Stimulated activated CD4-positive, alpha-beta T cell treated with anti-CD3 and anti-CD28 coated beads, Interleukin-1b, Interleukin-23, amount 100 ng/mL, for 4 hours (primary cell): ENCODE measurements at places on chromosomes 11 and 22.

DNA sequence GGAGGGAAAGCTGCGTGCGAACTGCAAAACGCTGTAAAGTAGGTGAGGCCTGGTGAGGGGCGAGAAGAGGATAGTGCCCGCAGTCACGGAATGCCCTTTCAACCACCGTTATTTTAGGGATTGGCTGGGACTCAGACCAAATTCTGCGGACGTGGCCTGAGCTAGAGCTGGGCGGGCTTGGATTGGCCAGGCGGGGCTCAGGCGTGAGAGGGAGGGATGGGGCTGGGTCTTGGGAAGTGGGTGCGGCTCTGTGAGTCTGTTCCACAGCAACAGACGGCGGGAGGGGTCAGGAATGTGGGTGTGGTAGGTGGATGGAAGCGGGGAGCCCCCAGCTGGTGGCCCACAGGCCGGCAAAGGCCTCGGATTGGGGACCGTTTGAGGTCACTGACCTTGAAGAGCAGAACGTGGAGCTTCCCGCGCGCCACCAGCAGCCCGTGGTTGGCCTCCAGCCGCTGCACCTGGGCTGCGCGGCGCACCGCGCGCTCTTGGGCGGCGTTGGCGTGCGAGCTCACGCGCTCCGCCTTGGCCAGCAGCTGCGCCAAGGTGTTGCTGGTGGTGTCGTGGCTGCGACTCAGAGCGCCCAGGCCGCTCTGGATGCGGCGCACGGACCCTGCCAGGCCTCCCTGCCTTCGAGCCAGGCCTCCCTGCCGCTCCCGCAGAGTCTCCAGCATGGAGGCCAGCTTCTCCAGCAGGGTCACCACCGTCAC lies 444 bp downstream of the CAVIN3 start:
- no peak for DNase-seq

GRCh38 chr11:19687392-19687791 lies 25.2 kb upstream of the NAV2 start:
- DNase-seq, result no peak

- no peak for DNase-seq
Observed at GRCh38 chr22:48239461-48240147, 1477.2 kb downstream of the TBC1D22A start.

- no peak for DNase-seq
Observed at GRCh38 chr11:15754221-15754620, 602.1 kb downstream of the SOX6 start.

- no peak for DNase-seq
Observed at GRCh38 chr11:44029977-44030911, 17.5 kb upstream of the ACCSL start.

GRCh38 chr11:69348414-69349235 lies 54.7 kb downstream of the MYEOV start:
- no peak for DNase-seq

GRCh38 chr11:26717771-26718170 lies 4.1 kb downstream of the SLC5A12 start:
- no peak for DNase-seq

- no peak for DNase-seq
Observed at GRCh38 chr11:111707039-111707690, 59.0 kb downstream of the PPP2R1B start.

- DNase-seq, result no peak
Observed at GRCh38 chr11:9953994-9954626, 290.2 kb downstream of the SWAP70 start.

DNA sequence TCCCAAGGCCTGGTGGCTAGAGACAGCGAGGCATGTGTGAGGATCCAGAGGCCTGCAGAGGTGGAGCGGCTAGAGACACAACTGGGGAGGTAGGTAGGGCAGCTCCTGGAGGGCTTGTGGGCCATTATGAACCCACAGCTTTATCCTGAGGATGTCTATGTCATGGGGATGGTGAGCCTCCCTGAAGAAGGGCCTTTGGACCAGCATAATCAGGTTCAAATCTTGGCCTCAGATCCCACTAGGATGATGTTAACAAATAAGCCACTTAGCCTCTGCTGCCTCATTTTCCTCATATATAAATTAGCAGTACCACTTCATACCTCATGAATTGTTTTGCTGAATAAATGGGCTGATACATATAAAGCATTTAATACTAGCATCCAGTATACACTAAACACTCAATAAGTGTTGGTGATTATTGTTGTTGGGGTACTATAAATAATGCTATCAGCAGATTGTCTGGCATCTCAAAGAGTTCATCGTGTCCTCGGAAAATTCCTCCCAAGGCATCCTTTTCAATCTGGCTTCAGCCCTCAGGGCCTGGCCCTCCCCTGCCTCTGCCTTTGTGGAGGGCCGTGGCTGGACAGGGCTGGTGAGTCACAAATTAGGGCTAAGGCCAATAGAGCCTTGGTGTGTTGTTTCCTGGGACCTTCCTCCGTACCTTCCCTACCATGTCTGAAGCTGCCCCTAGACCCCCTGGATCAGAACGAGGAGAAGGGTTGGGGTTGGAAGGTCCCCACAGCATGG lies 30.9 kb upstream of the LRRC32 start:
- no peak for DNase-seq

DNA sequence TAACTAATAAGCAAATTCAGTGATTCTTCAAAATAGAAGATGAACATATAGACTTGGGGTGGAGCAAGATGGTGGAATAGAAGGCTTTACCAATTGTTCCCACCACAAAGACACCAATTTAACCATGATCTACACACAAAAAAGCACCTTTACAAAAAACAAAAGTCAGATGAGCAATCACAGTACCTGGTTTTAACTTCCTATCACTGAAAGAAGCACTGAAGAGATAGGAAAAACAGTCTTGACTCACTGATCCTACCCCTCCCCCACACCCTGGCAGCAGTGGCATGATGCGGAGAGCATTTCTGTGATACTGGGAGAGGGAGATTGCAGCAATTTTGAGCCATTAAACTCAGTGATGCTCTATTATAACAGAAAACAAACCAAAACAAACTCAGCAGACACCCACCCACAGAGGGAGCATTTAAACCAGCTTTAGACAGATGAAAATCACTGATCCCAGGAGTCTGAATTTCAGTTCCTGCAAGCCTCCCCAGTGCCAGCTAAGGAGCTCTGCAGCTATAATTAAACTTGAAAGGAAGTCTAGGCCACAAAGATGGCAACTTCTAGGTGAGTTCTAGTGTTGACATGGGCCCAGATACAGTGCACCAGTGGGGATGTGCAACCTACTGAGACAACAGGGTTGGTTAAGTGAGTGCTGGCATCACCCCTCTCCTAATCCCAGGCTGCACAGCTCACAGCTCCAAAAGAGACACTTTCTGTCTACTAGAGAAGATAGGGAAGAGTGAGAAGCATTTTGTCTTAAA lies 161.8 kb upstream of the GRIA4 start:
- no peak for DNase-seq

DNA sequence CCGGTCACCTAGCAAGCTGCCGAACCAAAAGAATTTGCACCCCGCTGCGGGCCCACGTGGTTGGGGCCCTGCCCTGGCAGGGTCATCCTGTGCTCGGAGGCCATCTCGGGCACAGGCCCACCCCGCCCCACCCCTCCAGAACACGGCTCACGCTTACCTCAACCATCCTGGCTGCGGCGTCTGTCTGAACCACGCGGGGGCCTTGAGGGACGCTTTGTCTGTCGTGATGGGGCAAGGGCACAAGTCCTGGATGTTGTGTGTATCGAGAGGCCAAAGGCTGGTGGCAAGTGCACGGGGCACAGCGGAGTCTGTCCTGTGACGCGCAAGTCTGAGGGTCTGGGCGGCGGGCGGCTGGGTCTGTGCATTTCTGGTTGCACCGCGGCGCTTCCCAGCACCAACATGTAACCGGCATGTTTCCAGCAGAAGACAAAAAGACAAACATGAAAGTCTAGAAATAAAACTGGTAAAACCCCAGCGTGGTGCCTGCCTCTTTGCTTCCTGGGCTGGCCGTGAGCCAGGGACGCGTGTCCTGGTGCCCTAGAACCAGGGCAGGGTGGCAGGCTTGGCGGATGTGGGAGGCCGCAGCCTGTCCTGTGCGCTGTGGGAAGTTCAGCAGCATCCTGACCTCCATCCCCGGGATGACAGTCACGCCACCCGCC lies 13.2 kb downstream of the CCND1 start:
- no peak for DNase-seq

DNA sequence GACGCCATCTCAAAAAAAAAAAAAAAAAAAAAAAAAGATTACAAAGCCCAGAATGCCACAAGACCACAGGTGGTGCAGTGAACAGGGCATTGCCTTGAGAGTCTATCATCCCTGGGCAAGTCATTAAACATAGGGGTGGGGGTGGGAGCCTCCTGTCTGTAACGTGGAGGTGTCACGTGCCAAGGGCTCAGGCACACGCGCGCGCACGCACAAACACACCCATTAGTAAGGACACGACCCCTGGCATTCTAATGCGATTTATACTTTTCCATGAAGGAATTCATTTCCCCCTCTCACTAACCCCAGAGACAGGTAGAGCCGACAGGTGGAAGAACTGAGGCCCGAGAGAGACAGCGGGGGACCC lies 5.8 kb upstream of the GCAT start:
- no peak for DNase-seq

DNA sequence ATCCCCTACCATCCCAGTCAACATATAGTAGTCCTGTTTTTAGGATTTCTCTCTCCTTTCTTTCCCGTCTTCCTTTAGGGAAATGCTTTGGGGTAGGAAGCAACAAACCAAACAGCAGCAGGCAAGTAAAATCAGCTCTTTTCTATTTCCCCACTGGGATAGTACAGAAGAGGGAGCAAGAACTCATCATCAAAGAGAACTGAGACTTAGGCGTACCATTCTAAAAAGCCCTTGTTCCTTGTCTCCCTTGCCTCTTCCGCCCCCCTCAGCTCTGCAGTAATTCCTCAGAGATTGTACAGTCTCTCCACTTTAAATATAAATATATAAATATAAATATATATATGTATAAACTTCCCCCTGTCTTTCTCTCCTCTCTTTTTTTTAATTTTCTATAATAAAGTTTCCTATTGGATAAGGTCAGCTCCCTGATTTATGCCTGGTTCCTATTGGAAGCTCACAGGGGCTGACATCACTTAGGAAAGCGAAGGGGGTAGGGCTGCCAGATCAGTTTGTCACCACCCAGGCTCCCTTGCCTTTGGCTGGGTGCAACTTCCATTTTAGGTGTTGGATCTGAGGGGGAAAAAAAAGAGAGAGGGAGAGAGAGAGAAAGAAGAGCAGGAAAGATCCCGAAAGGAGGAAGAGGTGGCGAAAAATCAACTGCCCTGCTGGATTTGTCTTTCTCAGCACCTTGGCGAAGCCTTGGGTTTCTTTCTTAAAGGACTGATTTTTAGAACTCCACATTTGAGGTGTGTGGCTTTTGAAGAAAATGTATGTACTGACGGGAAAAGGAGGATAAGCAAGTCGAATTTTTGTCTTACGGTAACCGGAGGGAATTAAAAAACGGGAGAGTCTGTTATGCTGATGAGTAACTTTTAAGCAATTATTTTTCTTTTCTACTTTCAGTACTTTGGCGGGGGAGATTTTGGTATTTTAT lies at the start of gene CTNND1:
Gene CTNND1 (plus strand): TSS at position 502 of the 934 bp plus-strand sequence. CDS start 29,677 bp downstream, outside the sequence.
- no peak for DNase-seq

DNA sequence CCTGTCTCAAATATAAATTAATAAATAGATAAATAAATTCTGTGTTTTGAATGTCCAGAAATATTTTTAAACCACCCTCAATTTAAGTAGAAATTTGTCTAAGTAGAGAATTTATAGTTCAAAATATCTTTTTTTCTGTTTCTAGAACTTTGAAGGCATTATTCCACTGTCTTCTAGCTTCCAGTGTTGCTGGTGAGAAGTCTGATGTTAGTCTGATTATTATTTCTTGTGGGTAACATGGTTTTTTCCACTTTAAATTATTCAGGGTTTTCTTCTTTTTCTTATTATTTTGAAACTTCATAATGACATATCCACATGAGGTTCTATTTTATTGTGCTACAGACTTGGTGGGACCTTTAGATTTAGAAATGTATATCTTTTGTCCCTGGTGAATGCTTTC lies 46.4 kb upstream of the HEPHL1 start:
- no peak for DNase-seq

- no peak for DNase-seq
Observed at GRCh38 chr11:1522081-1522424, 35.5 kb upstream of the MOB2 start.

- DNase-seq, result no peak
Observed at GRCh38 chr11:20912922-20913512, 243.6 kb downstream of the NELL1 start.

DNA sequence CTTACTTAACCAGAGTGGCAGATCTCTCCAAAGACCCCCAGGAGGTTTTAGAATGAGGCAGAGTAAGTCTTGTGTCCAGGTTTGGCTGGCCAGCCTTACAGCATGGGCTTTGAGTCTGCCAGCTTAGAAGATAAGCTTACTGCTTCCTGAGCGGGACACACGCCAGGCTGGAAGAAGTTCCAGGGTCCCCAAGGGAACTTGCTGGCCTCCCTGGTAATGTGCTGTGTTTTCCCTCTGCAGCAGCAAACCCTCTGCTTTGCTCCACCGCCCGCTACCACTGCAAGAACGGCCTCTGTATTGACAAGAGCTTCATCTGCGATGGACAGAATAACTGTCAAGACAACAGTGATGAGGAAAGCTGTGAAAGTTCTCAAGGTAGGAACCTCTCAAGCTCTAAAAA lies 154.2 kb downstream of the LDLRAD3 start:
- no peak for DNase-seq

DNA sequence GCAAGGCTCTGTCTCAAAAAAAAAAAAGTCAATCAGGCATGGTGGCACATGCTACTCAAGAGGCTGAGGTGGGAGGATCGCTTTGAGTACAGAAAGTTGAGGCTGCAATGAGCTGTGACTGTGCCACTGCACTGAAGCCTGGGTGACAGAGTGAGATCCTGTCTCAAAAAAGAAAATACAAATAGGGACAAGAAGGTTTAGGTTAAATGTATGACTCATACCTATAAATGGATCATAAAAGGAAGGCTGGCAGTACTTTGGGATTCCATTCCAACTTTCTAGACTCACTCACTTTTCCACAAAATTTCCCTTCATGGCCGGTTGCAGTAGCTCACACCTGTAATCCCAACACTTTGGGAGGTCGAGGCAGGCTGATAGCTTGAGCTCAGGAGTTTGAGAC lies 25.6 kb upstream of the OSBP start:
- DNase-seq, result no peak

- peak; percentile 26 for DNase-seq
Observed at GRCh38 chr11:124961972-124962609, 8.1 kb downstream of the CCDC15 start.

- DNase-seq, result no peak
Observed at GRCh38 chr11:102357116-102357515, 10.1 kb downstream of the BIRC2 start.

- DNase-seq, result no peak
Observed at GRCh38 chr11:9042488-9042887, 38.7 kb upstream of the NRIP3 start.
